Psoas muscle (tissue), 8 donors: ENCODE measurements at places on chromosomes 5 and 9.

DNA sequence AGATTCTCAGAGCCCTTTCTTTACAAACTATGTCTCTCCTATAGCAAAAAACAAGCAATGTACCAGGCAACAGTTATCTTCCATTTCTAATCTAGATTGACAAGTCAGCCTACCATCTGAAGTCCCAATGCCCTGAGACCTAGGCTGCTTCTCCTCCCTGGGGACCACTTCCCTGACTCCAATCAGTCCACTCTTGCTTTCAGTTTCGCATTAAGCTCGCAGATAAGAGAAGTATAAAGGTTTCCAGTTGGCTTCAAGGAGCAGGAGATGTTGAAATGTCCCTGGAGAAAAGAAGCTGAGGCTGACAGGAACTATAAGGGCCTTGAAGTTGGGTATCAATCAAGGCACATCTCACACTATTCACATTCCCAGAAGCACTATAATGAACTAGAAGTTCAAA lies 32.3 kb downstream of the ERP44 start:
- no peak overlapping the region for H3K27ac ChIP-seq
- DNase-seq = no peak
- H3K36me3 ChIP-seq = no peaks in the 10 kb centered on the region
- no peaks in the 10 kb centered on the region for H3K27me3 ChIP-seq
- H3K4me3 ChIP-seq = peak overlapping the region; percentile 14

- no peak overlapping the region for H3K4me3 ChIP-seq
- no peaks in the 10 kb centered on the region for H3K27me3 ChIP-seq
- no peaks in the 10 kb centered on the region for H3K36me3 ChIP-seq
- no peak for DNase-seq
- no peak overlapping the region for H3K27ac ChIP-seq
Measured at GRCh38 chr5:158494541-158494940, 605.2 kb downstream of the EBF1 start.

DNA sequence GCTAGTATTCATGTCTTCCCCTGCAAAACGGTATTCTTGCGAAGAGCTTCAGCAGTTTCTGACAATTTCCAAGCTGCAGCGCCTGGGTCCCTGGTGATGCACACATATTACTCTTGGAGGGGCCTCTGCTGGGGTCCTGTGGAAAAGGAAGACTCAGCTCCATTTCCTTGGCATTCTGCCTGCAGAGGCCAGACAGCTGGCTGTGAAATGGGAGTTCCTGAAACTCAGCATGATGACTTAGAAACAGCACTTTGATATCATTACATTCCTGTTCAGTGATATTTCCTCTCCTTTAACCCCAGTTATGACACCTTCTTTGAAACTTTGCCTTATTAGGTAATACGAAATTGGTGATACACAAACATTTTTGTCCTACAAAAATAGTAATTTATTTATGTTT lies 98.5 kb downstream of the APBA1 start:
- H3K4me3 ChIP-seq = no peak overlapping the region
- no peak overlapping the region for H3K27ac ChIP-seq
- peaks cover 2% of the 10 kb centered on the region for H3K4me1 ChIP-seq
- DNase-seq = no peak
- no peaks in the 10 kb centered on the region for H3K36me3 ChIP-seq

DNA sequence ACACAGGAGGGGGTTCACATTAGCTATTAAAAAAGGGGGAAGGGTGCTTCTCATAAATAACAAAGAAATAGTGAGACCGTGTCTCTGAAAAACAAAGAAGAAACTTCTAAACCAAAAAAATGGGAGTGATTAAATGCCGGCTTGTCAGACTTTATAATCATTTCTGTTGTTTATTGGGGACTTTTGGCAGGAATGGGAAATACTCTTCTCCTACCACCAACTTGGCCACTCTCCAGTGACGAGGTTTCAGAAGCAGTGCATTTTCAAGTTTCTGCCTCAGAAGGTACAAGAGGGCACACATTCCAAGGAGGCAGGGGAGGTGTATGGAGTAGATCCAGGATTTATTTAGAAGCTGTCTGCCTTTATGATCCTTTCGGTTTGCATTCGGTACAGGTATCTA lies 46.2 kb downstream of the LIX1 start:
- no peak overlapping the region for H3K27ac ChIP-seq
- H3K27me3 ChIP-seq = no peaks in the 10 kb centered on the region
- H3K4me1 ChIP-seq = no peaks in the 10 kb centered on the region
- H3K36me3 ChIP-seq = no peaks in the 10 kb centered on the region
- DNase-seq = no peak

DNA sequence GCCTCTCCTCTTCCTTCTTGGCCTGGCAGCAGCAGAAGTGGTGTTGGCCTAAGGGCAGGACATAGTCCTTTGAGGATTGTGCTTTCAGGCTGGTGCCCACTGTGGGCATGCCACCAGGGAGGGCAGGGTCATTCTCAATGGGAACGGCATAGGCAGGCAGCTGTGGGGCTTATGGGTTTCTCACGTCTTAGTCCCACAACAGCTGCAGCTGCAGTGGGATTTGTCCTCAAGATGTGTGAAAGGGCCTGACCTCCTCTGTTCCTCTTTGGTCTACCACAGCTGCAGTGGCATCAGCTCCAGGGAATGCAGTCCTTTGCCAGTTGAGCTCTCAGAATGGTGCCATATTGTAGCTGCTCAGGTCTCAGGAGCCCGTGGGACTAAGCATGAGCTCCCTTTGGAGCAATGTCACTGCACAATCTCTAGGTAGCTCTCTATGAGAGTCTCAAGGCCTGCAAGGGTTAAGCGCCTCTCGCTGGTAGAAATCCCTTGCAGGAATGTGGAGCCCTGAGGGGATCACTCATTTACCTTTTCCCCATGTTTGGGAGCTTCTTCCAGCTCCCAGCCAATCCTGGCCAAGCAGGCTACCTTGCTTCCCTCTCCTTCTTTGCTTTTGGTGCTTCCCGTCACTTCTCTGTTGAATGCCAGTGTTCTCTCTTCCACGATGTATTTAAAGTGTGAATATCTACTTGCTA lies 104.8 kb downstream of the GNA14 start:
- no peaks in the 10 kb centered on the region for H3K36me3 ChIP-seq
- no peaks in the 10 kb centered on the region for H3K27me3 ChIP-seq
- H3K4me1 ChIP-seq = no peaks in the 10 kb centered on the region
- H3K4me3 ChIP-seq = no peak overlapping the region
- no peak overlapping the region for H3K27ac ChIP-seq
- no peak for DNase-seq

DNA sequence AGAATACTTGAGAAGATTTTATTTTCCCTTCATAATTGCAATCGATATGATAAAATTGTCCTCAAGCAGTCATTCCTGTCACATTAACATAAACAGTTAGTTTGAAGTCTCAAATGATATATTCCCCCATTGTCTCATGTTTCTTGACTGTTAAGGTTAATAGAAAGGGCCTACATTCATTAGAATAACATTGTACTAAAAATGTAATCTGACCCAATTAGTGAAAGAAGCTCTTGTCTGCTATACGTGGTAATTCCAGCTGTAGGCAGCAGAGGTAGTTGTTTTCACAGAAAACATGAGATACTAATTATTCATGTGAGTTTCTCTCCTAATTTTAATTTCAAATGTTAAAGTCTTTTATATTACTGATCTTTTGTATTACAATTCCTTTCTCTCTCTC lies 25.9 kb upstream of the AP3B1 start:
- no peaks in the 10 kb centered on the region for H3K4me1 ChIP-seq
- H3K4me3 ChIP-seq = no peak overlapping the region
- DNase-seq = no peak
- H3K27me3 ChIP-seq = no peaks in the 10 kb centered on the region
- no peaks in the 10 kb centered on the region for H3K36me3 ChIP-seq

DNA sequence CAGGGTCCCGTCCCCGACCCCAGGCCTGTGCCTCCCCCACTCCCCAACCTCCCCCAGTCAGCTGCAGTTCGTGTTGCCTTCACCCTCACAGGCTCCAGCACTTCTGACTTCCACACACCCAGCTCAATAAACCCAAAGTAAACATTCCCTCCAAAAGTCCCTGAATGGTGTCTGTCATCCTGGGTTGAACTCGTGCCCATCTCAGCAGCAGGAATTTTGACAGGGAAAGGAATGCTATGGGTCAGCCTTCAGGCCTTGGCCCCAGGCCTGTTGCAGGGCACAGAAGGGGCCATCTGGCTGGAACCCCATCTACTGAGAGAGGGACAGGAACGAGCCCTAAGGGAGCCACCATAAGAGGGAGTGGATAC lies 29.6 kb upstream of the CNOT6 start:
- no peaks in the 10 kb centered on the region for H3K27me3 ChIP-seq
- no peaks in the 10 kb centered on the region for H3K4me1 ChIP-seq
- no peak for DNase-seq
- no peak overlapping the region for H3K27ac ChIP-seq
- no peaks in the 10 kb centered on the region for H3K36me3 ChIP-seq

- no peaks in the 10 kb centered on the region for H3K27me3 ChIP-seq
- peaks cover 61% of the 10 kb centered on the region for H3K36me3 ChIP-seq
- peaks cover 3% of the 10 kb centered on the region for H3K4me1 ChIP-seq
- DNase-seq = no peak
- H3K4me3 ChIP-seq = no peak overlapping the region
- no peak overlapping the region for H3K27ac ChIP-seq
Measured at GRCh38 chr5:157734436-157734835, 3.2 kb downstream of the THG1L start.

DNA sequence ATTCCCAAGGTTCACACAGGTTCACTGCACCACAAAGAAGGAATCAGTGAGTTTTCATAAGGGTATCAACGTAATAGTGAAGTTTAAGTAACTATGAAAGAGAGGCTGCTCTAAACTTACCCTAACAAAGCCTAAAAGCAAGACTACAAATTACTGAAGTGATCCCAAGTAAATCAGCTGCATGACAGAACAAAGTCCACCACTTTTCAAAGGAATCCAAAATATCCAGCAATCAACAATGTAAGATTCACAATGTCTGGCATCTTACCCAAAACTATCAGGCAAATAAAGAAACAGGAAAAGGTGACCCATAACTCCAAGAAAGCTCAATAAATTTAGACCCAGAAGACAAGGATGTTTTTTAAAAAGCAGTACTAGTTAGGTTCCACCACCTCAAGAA lies 70.1 kb downstream of the GNAQ start:
- no peaks in the 10 kb centered on the region for H3K27me3 ChIP-seq
- H3K27ac ChIP-seq = no peak overlapping the region
- H3K36me3 ChIP-seq = no peaks in the 10 kb centered on the region
- no peak overlapping the region for H3K4me3 ChIP-seq
- peaks cover 12% of the 10 kb centered on the region for H3K4me1 ChIP-seq

- peaks cover 5% of the 10 kb centered on the region for H3K36me3 ChIP-seq
- H3K27me3 ChIP-seq = no peaks in the 10 kb centered on the region
- no peak overlapping the region for H3K4me3 ChIP-seq
Measured at GRCh38 chr5:58453306-58453705, 6.6 kb downstream of the PLK2 start.

- H3K36me3 ChIP-seq = no peaks in the 10 kb centered on the region
- H3K4me3 ChIP-seq = no peak overlapping the region
- no peak for DNase-seq
- H3K27me3 ChIP-seq = no peaks in the 10 kb centered on the region
Measured at GRCh38 chr5:17277907-17278306, 60.5 kb downstream of the BASP1 start.

DNA sequence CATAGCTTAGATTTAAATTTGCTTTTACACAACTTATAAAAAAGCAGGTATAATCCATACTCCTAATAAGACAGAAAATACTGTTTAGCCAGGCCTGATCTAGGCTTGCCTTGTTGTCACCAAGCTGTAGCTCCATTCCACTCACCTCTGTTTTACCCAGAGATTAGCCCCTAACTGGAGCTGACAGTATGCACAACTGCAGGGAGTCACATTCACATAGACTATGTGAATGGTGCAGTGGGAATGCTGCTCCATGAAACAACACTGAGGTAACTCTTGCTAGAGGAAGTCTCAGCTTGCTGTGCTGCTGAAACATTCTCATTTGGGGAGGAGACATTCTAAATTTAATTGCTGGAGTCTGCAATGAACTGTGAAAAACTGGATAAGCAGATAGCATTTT lies 209.1 kb downstream of the TMEM232 start:
- no peaks in the 10 kb centered on the region for H3K36me3 ChIP-seq
- no peak for DNase-seq
- H3K4me1 ChIP-seq = no peaks in the 10 kb centered on the region

GRCh38 chr9:90795084-90795483 lies 6.5 kb upstream of the SYK start:
- H3K4me3 ChIP-seq = no peak overlapping the region
- DNase-seq = no peak
- no peaks in the 10 kb centered on the region for H3K36me3 ChIP-seq
- no peak overlapping the region for H3K27ac ChIP-seq
- H3K4me1 ChIP-seq = no peaks in the 10 kb centered on the region
- H3K27me3 ChIP-seq = no peaks in the 10 kb centered on the region

- H3K4me1 ChIP-seq = no peaks in the 10 kb centered on the region
- H3K27ac ChIP-seq = no peak overlapping the region
- no peaks in the 10 kb centered on the region for H3K36me3 ChIP-seq
- no peak overlapping the region for H3K4me3 ChIP-seq
- peak; percentile 88 for DNase-seq
Measured at GRCh38 chr9:136631038-136632000, 31.4 kb upstream of the EGFL7 start.

DNA sequence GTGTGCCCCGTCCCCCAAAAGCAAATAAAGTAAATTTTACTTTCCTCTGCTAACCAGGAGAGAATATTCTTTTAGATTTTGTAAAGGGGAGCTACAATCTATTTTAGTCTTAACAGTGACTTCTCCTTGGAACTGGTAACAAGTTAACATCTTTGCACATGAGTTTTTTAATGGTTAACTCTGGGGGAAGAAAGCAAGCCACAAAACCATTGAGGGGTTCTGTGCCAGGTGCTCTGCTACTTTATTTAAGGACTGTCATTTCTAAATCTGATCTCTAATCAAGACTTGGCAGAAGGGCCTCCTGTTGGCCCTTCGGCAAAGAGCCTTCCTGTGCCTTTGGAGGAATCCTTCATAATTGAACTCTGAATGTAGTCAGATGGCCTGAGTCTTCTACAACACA lies 153.4 kb downstream of the SLC12A2 start:
- no peaks in the 10 kb centered on the region for H3K27me3 ChIP-seq
- H3K4me1 ChIP-seq = peaks cover 5% of the 10 kb centered on the region
- H3K27ac ChIP-seq = no peak overlapping the region
- H3K36me3 ChIP-seq = no peaks in the 10 kb centered on the region

DNA sequence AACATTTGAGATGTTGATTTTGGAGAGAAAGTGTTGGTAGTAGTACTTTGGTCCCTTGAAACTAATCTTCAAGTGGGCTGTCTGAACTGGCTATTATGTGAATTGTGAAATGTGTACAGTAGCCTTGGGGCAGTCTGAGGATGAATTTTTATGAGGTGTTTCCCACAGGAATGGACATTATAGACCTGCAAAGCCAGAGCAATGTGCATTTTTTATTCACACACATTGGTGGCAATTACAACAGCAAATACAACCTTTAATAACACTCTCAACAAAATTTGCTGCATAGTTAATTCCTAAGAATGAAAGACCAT lies 147.0 kb downstream of the PAM start:
- H3K4me3 ChIP-seq = no peak overlapping the region
- no peak for DNase-seq
- no peaks in the 10 kb centered on the region for H3K27me3 ChIP-seq
- H3K36me3 ChIP-seq = peaks cover 5% of the 10 kb centered on the region
- H3K27ac ChIP-seq = no peak overlapping the region
